ENCODE measurements at places on chromosomes 3 and 15. TPM values are rescaled to one million over a fixed set of nuclear protein-coding genes. Genes with fewer than 3 reads are reported as not detected.

Gene MED12L
- not detected for polyA plus RNA-seq

Gene PARP14
- polyA plus RNA-seq, result 5.4 TPM

Gene GOLGA8S
- polyA plus RNA-seq, result not detected

Gene HTR3D
- not detected for polyA plus RNA-seq

Gene CYP8B1
- polyA plus RNA-seq, result not detected

Gene CA12
- polyA plus RNA-seq, result not detected

Gene ACKR2
- not detected for polyA plus RNA-seq

DNA sequence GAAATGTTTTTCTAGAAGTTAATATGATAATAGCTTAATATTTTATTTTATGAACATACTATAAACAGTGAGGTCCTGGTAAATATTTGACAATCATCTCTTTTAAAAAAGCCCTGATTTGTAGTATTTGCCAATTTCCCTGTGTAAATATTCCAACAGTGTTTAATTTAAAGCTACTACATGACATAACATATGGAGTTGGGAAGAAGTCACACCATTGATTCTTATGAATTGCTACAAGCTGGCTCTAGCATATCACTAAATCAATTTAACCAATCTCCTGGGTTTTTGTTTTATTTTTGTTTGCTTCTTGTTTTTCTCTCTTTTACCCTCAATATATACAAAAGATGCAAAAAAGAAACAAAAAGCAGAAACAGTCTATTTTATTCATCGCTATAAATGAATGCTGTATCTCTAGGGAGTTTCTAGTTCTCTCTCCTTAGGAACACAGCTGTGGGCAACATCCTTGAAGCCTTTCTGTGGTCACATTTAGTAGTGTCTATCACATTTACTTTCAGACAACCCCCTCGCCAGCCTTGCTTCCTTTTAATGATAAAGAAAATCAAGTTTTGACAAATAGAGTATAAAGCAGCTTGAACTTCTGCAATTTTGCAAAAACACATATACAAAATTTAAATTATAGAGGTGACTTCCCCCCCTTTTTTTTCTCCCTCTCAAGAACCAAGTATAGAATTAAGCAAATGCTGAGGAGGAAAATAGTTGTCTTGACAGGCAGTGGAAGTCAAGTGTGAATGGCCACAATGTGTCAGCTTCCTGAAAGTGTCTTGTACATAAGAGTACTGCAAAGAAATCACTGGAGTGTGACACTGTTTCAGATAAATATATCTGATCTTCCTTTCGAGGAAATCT lies 21.4 kb downstream of the CCR1 start:
- no peak for DNase-seq

- no peak for DNase-seq
Measured at GRCh38 chr3:132596816-132597433, at the start of gene ACKR4. Gene ACKR4, plus strand, starts transcription at chr3:132597270. Its CDS starts 3,128 bp downstream, at chr3:132600398.

DNA sequence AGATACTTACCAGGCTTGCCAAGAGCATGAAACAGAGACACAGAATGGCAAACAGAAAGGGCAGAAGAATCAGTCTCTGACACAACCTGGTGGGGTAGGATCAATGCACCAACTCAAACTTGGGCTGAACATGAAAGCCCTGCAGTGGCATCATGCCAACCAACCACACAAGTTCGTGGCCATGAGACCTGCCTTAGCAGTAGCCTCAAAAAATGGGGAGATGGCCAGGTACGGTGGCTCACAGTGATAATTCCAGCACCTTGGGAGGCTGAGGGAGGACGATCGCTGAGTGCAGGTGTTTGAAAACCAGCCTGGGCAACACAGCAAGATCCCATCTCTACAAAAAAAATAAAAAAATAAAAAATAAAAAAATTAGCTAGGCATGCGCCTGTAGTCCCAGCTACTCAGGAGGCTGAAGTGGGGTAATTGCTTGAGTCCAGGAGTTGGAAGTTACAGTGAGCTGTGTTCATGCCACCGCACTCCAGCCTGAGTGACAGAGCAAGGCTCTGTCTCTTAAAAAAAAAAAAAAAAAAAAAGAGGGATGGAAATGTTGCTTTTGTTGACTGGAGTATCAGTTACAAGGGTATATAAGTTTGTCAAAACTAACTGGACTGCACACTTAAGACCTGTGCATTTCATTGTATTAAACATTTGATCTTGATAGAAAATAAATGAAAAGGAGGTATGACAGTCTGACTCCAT lies 93.4 kb downstream of the XXYLT1 start:
- no peak for DNase-seq

- no peak for DNase-seq
Measured at GRCh38 chr3:62374341-62375218, 1.2 kb upstream of the FEZF2 start.

GRCh38 chr3:66411474-66411873 lies 89.3 kb downstream of the LRIG1 start:
- no peak for DNase-seq

GRCh38 chr3:124362455-124362854 lies 367.8 kb upstream of the UMPS start:
- DNase-seq, result no peak

- no peak for DNase-seq
Measured at GRCh38 chr15:63408524-63408923, 26.9 kb upstream of the CA12 start.

GRCh38 chr3:87260270-87260669 lies 16.1 kb downstream of the POU1F1 start:
- peak; percentile 18 for DNase-seq

DNA sequence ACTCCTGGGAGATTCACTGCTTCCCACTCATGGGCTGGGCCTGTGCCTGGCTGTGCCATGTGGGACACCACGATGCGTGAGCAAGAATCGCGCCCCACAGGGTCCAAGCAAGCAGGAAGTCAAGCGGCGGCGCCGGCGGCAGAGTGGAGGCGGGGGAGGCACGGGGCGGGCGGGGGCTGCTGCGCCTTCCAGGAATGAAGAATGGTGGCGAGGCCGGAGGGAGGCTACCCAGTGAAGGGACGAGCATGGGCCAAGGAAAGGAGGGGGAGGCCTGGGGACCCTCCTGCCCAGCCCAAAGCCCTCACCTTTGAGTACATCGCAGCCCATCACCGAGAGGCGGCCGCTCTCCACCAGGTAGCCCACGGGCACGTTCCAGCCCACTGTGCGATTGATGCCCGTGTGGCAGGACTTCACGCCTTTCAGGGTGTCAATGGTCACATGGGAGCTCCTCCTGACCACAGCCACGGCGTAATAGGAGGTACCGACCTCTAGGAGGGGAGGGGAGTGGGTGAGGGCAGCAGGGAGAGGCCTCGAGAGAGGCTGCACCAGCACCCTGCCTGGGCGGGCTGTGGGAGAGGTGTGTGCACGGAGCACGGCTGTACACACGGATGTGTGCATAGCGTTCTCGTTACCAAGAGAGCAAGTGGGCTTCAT lies 5.5 kb downstream of the MELTF start:
- DNase-seq, result no peak

- DNase-seq, result no peak
Measured at GRCh38 chr3:26437678-26438077, 184.9 kb upstream of the LRRC3B start.

DNA sequence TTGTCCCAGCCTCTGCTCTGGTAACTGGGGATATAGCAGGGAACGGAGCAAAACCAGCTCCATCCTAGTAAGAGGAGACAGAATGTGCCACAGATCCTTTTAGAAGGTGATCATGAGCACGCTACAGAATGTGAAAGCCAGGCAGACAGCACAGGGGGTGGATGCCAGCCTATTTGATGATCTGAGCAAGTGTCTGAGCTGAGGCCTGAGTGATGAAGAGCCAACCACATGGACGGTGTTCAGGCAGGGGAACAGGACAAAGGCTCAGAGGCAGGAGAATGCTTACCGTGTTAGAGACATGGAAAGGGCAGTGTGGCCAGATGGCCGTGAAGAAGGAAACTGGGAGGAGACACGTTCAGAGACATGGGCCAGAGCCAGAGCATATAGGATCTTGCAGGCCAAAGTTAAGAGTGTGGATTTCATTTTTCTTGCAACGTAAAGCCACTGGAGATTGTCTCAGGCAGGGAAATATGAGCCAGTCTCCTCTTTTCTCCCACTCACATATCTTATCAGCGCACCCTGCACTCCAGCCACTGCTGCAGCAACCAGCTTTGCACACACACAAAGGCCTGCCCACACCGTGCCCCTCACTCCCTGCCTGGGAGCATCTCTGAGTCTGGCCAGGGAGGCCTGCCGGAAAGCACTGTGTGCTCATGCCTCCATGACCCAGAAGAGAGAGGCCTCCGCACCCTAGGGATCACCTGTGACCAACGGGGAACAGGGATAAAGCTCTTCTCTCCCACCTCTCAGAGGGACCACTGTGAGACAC lies 20.1 kb downstream of the RAB43 start:
- no peak for DNase-seq

DNA sequence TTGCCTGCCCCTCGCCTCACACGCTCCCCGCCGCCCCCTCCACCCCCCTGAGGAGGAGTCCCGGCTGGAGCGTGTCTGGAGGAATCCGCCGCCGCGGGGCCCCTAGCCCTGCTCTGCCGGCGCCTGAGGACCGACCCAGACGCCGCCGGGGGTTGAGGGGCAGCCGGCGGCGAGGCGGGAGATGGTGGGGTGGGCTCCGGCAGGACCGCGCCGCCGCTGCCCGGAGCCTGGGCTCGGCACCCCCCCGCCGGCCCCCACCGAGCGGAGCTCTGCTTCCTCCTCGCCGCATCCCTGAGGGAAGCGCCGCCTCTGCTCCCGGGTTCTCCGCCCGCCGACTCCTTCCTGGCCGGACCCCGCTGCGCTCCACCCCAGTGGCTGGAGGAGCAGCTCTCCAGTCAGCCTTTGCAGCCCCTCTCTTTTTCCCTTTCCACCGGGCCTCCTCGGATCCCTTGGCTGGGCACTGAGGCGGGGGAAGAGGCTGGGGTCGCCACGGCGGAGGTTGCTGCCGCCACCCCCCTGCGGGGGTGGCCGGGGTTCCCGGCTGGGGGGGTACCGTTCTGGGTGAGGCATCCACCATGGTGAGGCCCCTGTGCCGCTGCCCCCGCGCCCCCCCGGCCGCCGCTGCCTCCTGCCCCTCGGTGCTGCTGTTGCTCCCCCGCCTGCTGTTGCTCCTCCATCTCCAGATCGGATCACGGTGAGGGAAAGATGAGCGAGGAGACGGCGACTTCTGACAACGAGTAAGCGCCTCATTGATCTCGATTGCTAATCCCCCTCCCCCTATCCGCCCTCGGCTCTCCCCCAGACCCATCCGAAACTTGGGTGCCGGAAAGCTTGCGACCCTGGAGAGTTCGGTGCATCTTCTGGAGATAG lies at the start of gene SPRED1:
TSS of gene SPRED1 (plus strand) at position 356 of the 870 bp plus-strand sequence. CDS start at position 706, 350 bp downstream.
- peak; percentile 18 for DNase-seq

DNA sequence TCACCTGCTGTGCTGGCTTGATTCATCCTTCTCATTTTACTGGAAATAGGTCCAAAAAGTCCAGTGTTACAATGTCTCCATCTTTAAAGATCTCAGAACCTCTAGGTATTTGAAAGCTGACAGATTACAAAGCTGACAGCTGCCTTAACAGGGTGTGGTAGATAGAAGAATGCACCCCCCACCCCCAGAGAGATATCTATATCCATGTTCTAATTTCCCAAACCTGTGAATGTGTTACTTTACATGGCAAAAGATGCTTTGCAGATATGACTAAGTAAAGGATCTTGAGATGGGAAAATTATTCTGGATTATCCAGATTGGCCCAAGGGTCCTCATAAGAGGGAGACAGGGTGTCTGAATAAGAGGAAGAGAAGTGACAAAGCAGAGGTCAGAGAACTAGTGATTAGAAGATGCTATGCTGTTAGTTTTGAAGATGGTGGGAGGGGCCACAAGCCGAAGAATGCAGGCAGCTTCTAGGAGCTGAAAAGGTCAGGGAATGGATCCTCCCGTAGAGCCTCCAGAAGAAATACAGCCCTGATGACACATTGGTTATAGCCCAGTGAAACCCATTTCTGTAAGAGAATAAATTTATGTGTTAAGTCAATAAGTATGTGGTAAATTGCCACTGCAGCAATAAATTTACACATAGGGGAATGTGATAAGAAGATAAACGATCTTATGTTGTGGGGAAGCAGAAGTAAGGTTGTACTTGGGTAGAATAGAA lies 21.5 kb upstream of the FSTL1 start:
- no peak for DNase-seq

- DNase-seq, result no peak
Measured at GRCh38 chr3:188322135-188322887, 168.4 kb downstream of the LPP start.

DNA sequence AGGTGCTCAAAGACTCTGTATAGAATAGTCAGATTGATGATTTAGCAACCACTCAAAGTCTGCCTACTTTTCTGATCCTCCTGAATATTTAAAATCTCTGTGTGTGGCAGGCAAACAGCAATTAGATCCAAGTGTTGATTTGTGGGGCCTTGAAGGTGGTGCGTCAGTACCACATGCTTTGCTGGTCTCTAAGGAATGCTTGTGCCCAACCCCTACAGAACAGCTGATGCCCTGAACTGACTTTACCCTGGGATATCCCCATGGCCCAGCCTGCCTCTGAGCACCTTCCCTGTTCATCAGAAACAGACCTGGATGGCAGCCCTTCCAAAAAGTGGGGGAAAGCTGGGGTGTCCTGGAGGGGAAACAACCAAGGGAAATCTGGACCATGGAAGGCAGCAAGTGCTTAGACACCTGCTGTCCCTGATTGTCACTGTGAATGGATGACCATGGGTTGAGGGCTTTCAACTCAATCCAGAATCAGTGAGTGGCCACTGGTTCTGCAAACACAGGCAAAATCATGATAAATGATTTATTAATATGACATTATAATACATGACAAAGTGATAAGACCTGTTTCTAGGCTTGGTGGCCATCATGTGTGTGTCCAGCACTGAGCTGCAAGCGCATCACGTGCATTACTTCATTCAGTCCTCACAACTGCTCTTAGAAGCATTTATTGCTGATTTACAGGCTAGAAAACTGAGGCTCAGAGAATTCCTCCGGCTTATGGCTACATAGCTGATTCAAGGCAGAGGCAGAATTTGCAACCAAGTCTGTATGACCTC lies 76.1 kb upstream of the TPM1 start:
- DNase-seq, result no peak

GRCh38 chr3:3178498-3179328 lies 778 bp downstream of the CRBN start:
- no peak for DNase-seq

DNA sequence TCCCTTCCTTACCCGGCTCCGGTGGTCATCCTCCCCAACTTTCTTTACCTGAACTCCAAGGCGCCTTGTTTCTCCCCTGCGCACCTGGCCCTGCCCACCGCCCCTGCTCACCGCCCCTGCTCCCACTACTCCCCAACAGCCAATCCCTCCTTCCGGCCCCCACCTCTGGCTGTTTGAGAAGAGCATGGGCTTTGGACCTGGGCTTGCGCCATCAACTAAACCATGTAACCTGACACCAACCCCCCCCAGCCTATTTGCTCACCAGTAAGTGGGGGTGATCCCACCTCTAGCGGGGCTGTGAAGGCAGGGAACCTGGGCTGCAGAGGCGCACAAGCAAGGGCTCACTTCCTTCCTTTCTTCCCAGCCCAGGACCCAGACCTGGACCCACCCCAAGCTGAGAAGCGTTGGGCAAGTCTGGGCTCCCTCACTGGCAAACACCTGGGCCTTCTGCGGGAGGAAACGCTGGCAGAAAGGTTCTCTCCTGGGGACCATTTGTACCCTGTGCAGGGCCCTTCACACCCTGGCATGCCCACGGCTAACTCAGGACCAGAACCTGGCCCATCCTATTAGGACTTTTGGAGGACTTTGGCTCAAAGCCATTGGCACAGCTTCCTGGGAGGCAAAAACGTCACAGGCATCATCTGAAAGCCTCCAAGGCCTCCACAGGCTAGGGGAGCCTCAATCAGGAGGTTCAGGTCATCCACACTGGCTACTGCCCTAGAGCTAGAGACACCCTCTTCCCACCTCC lies at the start of gene PLXNB1:
TSS of gene PLXNB1 (minus strand) at position 127 of the 748 bp plus-strand sequence. CDS start 5,475 bp downstream, outside the sequence.
- DNase-seq, result no peak

- no peak for DNase-seq
Measured at GRCh38 chr3:178308771-178309170, 227.5 kb upstream of the KCNMB2 start.
